Smooth muscle cell of trachea (primary cell): ENCODE measurements at places on chromosomes 12 and 14. TPM values are rescaled to one million over a fixed set of nuclear protein-coding genes. Genes with fewer than 3 reads are reported as not detected.

AKAP5 gene
- 0.17 and 0.29 TPM in 2 replicates for total RNA-seq

LUM gene
- 202 and 375 TPM in 2 replicates for total RNA-seq

ING4 gene
- 39.7 and 53.5 TPM in 2 replicates for total RNA-seq

TSHR gene
- total RNA-seq, result 0.33 TPM in 1 of 2 replicates, not detected in the other

AACS gene
- 26.1 and 31.4 TPM in 2 replicates for total RNA-seq

PLD4 gene
- total RNA-seq, result under 0.01 TPM in 2 replicates

GPRC5D gene
- total RNA-seq, result 0.15 TPM in 1 of 2 replicates, not detected in the other

LRRIQ1 gene
- total RNA-seq, result 0.17 and 0.44 TPM in 2 replicates

TIMELESS gene
- total RNA-seq, result 4.6 and 17.5 TPM in 2 replicates

RERGL gene
- not detected in 2 replicates for total RNA-seq

LBHD2 gene
- not detected in 2 replicates for total RNA-seq

CLEC12A gene
- total RNA-seq, result not detected in 2 replicates

CMTM5 gene
- 0.44 and 0.50 TPM in 2 replicates for total RNA-seq

ASPG gene
- not detected in 2 replicates for total RNA-seq

GPX2 gene
- not detected in 2 replicates for total RNA-seq

GYS2 gene
- total RNA-seq, result not detected in 2 replicates

KLHL33 gene
- 0.17 and 0.29 TPM in 2 replicates for total RNA-seq

OVCH1 gene
- 0.15 and 0.83 TPM in 2 replicates for total RNA-seq

CARMIL3 gene
- total RNA-seq, result 0.15 and 0.33 TPM in 2 replicates

LYZ gene
- total RNA-seq, result not detected in 2 replicates

TAS2R50 gene
- 2.3 and 6.8 TPM in 2 replicates for total RNA-seq

RFX4 gene
- not detected in 2 replicates for total RNA-seq
